ENCODE measurements at places on chromosomes 3 and 15.

- no peak for DNase-seq
Measured at GRCh38 chr3:134366928-134367811, 7.1 kb downstream of the AMOTL2 start.

DNA sequence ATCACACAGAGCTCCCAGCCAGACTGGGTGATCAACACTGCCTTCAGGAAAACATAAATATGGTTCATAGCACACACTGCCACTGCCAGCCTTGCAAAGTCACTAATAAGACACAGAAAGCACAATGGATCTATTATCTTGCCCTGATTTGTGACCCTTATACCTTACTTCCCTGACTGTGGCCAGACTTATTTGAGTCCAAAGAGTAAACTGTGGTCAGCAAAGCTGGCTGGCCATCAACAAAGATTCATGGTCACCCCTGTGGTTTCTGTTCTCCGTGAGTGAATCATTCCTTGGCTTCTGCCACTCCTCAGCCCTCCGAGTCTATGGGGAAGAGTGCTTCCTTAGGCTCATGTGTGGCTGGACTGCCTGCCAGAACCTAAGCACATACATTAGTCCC, 437.7 kb downstream of the RAP2B start:
- no peak for DNase-seq

GRCh38 chr15:68220967-68221366, 8.6 kb downstream of the CLN6 start:
- DNase-seq = no peak

- no peak for DNase-seq
Measured at GRCh38 chr3:52695798-52696671, 9.6 kb downstream of the GLT8D1 start.

DNA sequence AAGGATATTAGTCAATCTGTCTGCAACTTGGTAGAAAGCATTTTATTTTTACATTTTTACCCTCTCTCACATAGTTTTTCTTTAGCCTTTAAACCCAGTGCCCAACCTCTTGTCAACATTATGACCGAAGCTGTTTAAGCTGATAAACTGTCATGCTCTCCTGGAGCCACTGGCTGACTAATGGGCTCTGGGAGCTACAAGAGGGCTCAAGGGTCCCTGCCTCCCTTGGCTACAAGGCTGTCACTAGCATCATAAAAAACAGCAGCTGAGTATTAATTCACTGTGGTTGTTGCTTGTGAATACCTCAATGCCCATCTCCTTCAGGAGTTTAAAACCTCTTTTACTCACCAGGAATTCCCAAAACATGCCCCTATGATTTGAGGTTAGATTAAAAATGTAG, 237.9 kb downstream of the ZMAT3 start:
- DNase-seq = no peak

DNA sequence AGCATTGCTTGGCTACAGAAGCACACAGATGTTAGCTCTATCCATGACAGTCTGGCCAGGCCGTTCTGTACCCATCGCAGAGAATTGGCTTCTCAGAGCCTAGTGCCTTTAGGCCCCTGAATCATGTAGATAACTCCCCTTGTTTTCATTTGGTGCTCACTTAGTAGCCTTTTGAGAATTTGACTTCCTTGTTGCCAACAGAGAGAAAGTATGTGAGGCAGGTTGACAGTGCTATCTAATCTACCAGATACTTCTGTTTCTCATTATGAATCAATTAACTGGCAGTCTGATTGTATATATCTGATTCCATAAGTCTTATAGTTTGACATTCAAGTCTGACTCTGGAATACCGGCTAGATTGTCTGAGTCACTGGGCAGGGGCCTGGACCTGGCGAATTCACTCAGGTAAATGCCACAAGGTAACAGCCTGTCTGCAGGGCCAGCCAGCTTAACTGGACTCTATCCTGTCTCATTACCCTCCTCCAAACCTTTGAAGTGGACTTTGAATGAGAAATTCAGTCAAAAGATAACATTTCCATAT, 160.2 kb downstream of the GHSR start:
- no peak for DNase-seq

Data from activated naive CD4-positive, alpha-beta T cell (primary cell).